HEK293T (cell line): ENCODE measurements at places on chromosomes 4 and X.
A peak's percentile ranks its signal among the peaks of the same experiment; 100 is the strongest.

DNA sequence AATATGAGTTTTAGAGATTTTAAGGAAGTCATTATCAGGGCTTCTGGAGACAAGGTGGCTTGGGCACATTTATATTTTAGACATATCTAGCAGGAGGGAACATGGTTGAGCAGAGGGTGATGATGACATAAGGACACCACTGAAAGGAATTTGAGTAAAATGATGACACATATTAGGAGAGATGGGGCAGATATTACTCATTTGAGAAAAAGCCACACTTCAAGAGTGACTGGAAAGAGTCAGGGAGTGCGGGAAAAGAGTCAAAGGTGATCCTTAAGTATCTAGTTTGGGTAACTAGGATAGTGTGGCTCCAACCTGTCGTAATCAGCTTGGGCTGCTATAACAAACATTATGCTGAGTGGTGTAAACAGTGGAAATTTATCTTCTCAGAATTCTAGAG is 377.7 kb downstream of the PACRGL start:
- no peak for DNase-seq

GRCh38 chr4:81255524-81255923 is 40.5 kb upstream of the PRKG2 start:
- DNase-seq = no peak

DNA sequence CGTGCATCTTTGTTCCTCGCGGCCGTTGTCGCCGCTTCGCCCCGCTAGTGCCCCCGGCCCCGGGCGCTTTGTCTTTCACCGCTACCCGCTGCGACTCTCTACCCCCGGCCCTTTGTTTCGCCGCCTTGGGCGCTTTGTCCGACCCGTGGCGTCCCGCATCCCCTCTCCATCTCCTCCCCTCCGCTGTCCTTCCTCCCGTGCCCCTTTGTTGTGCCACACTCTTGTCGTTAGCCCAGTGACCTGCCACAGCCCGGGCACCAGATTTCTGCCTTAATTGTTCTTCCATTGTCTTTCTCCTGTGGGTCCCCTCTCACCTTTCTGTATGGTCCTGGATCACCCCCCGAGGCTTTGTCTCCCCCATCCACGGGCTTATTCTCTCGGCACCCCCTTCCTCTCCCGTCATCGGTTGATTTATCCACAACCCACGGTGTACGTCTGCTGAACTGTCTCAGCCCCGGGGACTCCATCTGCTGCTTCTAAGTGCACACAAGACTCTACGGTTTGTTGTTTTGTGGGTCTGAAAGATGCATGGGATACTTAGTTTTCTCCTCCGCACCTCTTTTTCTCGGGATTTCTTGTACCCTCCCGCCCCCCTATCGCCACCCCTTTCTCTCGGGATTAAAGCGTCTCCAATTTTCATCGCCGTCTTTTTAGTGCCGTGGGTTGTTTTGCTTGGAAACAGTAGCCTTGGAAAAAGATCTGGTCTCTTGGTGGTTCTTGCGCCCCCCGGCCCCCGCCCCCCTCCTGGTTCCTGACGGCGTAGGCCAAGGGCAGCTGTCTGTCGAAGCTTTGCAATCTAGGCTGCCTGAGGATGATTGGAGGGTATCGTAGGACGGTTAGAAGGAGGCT is 783 bp downstream of the RBPJ start:
- no peak for DNase-seq

DNA sequence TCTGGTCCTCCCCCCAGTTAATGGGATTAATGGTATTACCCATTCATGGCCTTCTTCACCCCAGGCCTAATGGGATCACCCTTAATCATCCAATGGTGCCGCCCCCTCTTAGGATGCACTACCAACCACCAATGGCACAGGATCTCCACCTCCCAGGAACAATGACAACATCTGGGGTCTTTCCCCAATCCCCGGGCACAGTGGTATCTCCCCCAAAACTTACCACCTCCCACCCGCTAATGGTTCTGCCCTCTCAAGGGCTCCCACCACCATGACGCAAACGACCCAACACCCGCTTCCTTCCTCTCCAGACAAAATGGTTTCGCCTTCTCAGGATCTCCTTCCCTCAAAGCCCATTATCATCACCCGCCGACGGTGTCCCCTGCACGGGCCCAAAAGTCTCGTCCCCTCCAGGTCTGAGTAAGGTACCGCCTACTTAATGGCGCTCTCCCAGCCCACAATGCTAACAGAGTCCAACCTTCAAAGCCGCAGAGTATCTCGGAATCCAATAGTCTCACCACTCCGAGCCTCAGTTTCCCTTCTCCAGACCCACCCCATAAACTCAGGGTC is 458 bp downstream of the GRIPAP1 start:
- DNase-seq = peak; percentile 26

DNA sequence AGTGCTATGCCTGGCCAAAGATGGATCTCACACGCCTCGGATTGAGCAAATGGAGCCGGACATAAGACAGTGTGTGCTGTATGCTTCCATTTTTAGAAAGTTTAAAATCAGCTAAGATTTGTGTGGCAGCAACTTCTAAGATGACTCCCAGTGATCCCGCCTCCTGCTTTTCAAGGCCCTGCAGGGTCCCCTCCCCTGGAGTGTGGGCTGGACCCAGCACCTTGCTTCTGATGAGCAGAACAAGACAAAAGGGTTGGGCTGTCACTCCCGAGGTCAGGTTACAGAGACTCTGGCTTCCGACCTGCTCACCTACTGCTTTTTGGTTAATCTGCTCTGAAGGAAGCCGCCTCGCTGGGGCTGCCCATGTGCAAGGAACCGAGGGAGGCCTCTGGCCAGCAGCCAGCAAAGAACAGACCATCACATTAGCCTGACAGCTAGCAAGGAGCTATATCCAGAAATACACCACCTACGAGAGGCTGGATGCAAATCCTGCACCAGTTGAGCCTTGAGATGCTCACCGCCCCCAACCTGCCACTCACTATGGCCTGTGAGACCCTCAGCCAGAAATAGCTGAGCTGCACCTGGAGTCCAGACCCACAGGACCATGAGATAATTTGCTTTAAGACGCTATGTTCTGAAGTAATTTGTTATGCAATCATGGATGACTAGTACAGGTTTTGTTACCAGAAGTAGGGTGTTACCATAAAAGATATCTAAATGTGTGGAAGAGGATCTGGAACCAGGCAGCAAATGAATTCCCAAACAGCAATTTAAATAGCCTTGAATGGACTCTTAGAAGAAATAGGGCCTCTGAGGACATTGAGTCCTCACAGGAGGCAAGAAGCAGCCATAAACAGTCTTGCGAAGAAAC is 47.6 kb downstream of the CRMP1 start:
- no peak for DNase-seq
